ENCODE measurements at places on chromosomes 2 and 18.

- DNase-seq: no peak
Measured at GRCh38 chr2:218754201-218754600, 27.7 kb upstream of the CYP27A1 start.

GRCh38 chr18:31658670-31659575 is 25.5 kb downstream of the B4GALT6 start:
- DNase-seq: no peak

DNA sequence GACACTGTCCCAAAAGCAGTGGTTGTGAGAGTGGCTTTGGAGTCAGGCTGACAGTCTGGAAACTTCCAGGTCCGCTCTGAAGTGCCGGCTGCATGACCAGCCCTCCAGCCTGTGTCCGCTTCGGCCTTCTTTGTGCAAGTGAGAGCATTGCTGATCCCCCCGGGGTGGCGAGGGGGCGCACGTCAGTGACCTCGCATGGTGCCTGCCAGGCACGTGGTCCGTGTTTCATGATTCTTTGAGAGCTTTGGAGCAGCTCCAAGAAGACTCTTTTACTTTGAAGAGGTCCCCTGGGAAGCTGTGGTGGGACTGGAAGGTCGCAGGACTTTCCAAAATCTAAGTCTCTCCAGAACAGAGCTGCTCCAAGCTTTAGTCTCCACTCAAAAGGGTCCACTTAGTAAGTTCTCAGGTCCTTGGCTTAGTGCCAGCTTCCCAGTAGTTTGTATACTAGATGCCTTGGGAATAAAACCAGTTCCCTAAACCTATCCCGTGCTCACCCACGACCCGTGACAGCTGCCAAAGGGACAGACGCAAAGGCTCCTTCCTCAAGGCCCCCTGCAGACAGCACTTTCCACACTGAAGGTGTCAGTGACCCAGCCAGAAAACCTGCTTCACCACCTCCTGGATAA is 68.8 kb downstream of the ADI1 start:
- DNase-seq: no peak

GRCh38 chr2:105129722-105130232 is 91.9 kb downstream of the MRPS9 start:
- DNase-seq: no peak

GRCh38 chr2:208254118-208254870 is 577 bp downstream of the IDH1 start:
- peak; percentile 64 for DNase-seq
